ENCODE measurements at places on chromosomes 12 and 14.
A peak's percentile ranks its signal among the peaks of the same experiment; 100 is the strongest.

GRCh38 chr12:43912859-43913258 is 77.0 kb downstream of the TMEM117 start:
- DNase-seq: no peak

DNA sequence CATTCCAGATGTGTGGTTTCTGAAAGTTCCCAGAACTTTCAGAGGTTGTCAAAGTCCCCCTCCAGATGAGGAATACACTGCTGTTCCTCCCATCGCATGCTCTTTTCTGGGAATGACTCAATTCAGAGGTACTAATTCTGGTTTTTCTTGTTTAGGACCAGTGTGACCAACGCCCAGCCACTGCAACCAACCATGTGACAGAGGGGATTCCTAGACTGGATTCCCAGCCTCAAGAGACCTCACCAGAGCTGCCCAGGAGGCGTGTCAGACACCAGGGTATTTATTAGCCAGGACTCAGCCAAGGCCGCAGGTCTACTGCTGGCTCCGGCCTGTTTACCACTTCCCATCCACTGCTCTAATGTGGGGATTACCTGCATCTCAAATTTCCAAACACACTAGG is 24.2 kb downstream of the TRAFD1 start:
- DNase-seq: no peak

DNA sequence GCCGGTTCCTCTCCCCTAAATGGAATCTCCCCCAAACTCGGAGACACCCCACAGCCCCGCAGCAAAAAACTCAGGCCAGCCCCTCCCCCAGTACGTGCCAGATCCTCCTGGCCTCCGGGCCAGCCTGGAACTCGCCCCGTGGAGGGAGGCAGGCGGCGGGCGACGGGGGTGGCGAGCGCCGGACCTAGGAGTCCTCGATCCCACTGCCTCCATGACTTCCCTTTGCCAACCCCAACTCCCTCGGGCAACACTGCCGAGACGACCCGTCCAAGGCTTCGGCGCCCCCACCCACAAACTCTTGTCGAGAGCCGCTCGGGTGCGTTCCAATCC is 400 bp downstream of the ADCY6 start:
- DNase-seq: no peak

DNA sequence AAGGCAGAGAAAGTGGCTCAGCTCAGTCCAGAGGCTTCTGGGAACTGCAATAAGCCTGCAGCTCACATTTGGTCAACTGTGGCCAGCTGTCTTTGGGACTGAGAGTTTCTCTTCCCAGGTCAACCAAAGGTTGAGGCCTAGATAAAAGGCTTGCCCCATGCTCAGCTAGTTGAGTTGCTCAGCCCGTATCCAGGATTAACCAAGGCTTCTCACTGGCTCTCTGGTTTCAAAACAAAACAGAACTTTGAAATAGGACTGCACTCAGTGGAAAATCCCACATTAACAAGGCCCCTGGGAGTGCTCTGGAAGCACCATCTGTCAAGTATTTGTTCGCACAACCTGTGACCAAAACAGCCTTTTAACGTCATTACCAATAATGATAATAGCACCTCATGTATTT is 40.3 kb upstream of the NUAK1 start:
- DNase-seq: no peak

- DNase-seq: no peak
These were observed 184.2 kb downstream of the KLHL28 start for GRCh38 chr14:44777584-44777983.

GRCh38 chr14:59406454-59407245 is 58.5 kb downstream of the GPR135 start:
- no peak for DNase-seq

- no peak for DNase-seq
These were observed 1.5 kb upstream of the BDKRB2 start for GRCh38 chr14:96203116-96203515.

- peak; percentile 31 for DNase-seq
These were observed 22.4 kb downstream of the BRI3BP start for GRCh38 chr12:125015680-125016310.

GRCh38 chr12:54068418-54069070 is 14.9 kb downstream of the HOXC4 start:
- no peak for DNase-seq

- DNase-seq: peak; percentile 26
These were observed 46.9 kb upstream of the NOS1 start for GRCh38 chr12:117408161-117408791.

GRCh38 chr12:42332301-42333285 is 6.6 kb downstream of the PPHLN1 start:
- no peak for DNase-seq

- no peak for DNase-seq
These were observed 22.7 kb downstream of the YY1 start for GRCh38 chr14:100261621-100262020.

GRCh38 chr12:109612975-109613502 is 39.4 kb downstream of the MVK start:
- no peak for DNase-seq

GRCh38 chr12:33437598-33437997 is 2.0 kb downstream of the SYT10 start:
- DNase-seq: no peak

- DNase-seq: no peak
These were observed 32.0 kb downstream of the TC2N start for GRCh38 chr14:91835197-91835919.

- DNase-seq: no peak
These were observed 630.9 kb downstream of the DIO2 start for GRCh38 chr14:79580414-79580813.

DNA sequence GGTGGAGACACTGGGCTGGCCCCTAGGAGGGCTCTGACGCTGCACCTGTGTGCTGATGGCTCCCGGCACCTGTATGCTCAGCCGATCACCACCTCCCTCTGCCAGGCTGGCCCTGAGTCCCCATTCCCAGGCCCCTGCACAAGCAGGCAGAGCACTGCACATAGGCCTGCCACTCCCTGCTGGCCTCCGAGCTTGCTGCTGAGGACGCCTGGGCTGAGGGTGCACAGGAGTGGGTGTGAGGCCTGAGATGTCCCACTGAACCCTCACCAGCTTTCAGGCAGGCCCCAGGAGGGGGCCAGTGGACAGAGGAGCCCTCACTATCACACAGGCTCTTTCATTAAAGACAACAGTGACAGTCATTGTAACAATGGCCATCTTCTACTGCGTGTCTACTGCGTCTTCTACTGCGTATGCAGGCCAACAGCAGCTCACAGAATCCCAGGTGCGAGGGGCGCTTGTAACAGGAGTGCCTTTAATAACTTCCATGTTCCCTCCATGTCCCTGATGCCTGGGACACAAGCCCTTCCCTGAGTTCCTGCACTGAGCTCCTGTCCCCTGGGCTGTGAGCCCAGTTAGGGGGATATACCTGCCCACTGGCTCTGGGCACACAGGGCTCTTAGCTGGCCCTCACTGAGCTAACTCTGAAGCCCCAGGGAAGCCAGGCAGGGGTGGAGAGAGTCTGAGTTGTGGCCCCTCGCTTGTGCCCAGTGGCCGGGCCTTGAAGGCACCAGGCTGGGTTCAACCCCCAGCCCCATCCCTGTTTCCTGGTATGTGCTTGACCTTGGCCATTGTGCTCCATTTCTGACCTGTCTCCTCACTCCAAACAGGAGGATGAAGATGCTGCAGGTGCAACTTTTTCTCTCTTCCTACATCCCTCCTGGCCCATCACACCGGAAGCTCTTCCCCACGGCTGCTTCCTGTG is 71.3 kb downstream of the PRIMA1 start:
- no peak for DNase-seq

- DNase-seq: no peak
These were observed 293.1 kb upstream of the FKBP4 start for GRCh38 chr12:2501464-2502191.

DNA sequence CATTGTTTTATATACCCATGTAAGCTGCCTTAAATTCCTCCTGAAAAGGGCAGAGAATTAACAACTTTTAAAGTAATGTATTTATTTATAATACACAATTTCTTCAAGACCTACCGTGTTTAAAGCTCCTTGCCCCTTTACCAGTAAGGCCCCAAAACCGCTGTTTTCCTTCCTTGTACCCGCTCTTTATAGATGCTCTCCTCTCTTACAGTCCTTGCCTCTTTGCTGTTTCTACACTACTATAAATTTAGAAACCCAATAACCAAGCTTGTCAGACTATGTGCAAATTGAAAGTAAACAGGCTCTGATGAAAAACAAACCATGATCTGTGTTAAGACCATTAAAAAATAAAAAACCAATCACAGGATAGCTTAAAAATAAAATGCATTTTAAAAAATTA is 3.9 kb downstream of the MPHOSPH9 start:
- DNase-seq: no peak

GRCh38 chr12:109377139-109377685 is 29.5 kb downstream of the MYO1H start:
- DNase-seq: no peak

DNA sequence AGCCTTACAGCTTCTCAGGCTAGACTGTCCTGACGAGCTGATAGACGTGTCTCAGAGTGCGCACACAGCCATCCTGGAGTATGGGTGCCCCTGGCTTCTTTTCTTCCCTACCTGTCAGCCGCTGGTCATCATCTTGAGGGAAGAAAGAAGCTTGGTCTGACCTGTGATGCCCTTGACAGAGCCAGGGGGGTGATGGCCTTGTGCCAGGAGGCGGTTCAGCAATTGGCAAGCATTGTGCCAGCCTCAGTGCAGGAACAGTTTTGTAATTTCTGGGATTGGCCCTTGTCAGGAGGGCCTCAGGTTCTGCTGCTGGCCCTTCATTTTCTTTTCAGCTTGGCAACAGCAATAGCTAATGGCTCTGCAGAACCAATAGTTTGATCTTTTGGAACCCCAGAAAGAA is 80.1 kb downstream of the ADCK1 start:
- no peak for DNase-seq

- no peak for DNase-seq
These were observed 108.7 kb downstream of the BCAT1 start for GRCh38 chr12:24840046-24840800.

GRCh38 chr14:104253901-104254353 is 115.5 kb downstream of the KIF26A start:
- no peak for DNase-seq

DNA sequence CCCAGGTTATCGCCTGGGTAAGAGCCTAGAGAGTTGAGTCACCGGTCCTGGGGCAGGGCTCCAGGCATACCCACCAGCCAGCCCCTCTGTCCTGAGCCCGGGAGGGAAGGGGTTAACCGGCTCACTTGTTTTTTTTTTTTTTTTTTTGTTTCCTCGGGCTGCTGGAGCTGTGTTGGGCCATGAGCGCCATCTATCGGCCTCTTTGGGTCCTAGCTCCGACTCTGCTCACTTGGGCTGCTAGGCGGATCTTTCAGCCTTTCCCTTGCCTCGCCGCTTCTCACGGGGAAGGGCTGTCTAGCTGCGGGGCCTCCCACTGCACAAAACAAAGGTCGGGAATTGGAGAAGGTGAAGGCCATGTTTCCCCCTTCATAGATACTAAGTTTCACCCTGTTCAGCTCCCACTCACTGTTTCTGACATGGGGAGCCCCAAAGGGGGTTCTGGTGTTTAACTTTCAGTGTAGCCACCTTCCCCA is 2.8 kb upstream of the SMUG1 start:
- peak; percentile 63 for DNase-seq

DNA sequence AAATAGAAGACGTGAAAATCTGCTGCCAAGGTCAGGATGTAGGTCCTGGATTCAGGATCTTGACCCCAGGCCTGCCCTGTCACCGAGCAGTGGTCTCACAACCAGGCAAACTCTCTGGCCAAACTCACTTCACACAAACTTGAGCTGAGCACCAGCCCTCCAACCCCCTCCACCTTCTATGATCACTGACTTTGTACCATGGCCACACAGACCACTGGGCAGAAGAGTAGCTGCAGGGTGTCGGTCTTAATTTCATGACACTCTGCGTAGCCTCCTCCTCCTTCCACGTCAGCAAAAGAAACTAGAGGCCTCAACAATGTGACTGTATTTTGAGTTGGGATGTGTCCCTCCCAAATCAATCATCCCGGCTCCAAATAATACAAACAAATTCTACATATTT is 7.2 kb upstream of the TBX3 start:
- DNase-seq: no peak

GRCh38 chr12:122999986-123000420 is 19.5 kb downstream of the ARL6IP4 start:
- no peak for DNase-seq

GRCh38 chr12:49720214-49720613 is 13.0 kb upstream of the FMNL3 start:
- DNase-seq: no peak

- DNase-seq: no peak
These were observed 1.6 kb downstream of the OAS3 start for GRCh38 chr12:112939761-112940381.

GRCh38 chr12:111233786-111234185 is 135.1 kb downstream of the PHETA1 start:
- no peak for DNase-seq

- DNase-seq: no peak
These were observed 102.1 kb upstream of the FSCB start for GRCh38 chr14:44609201-44609600.

- no peak for DNase-seq
These were observed 5.7 kb downstream of the PTHLH start for GRCh38 chr12:27966870-27967269.

DNA sequence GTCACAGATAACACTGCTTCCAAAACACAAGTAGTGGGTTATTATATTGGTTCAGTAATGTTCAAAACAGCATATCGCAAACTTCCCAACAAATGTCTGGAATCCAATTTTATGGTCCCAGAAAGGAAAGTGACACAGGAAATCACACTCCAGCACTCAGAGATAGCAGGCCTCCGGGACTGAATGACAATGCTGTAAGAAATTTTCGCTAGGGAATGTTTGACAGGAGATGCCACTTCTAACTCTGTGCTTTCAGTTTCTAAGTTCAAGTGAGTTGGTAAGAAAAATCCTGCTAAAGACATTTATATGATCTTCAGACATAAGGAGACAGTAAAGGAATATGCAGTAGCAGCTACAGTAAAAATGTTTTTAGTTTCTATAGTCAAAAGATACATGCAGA is 93.2 kb downstream of the SLC2A13 start:
- DNase-seq: no peak

- DNase-seq: no peak
These were observed 3.6 kb downstream of the L2HGDH start for GRCh38 chr14:50308363-50308915.

GRCh38 chr14:63857466-63858030 is 4.7 kb downstream of the SYNE2 start:
- DNase-seq: no peak

DNA sequence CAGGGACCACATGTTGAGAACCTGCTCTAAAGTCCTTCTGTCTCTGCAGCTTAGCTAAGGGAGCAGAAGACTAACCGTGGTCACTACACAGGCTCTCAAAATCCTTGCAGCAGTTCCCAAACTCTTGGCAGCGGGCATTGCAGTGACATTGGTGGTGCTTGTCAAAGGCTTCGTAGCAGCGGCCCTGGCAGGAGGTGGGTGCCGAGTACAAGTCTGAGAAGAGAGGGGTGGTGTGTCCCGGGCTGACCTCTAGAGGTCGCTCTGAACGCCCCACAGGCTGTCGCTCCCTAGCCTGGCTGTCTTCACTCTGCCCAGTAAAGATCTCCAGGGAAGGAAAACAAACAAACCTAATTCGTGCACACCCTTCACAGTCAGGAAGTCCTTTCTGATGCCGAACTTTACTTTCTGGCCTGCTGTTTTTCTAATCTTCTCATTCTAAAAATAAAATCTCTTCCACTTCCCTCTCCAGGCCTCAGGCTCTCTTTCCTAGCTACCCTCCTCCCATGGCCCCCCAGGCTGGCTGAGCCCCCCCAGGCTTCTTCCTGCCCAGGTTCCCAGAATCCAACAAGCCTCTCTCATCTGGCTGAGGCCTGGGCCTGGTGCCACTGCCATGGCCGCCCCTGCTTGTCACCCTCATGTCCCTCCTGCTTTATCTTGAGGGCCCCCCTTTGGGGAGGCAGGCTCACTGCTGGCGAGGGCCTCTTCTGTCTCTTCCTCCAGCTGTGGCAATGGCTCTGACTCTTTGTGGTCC is 7.7 kb downstream of the ENDOU start:
- DNase-seq: peak; percentile 71

GRCh38 chr12:97564236-97564635 is 101.6 kb downstream of the RMST start:
- no peak for DNase-seq

Measured in amygdala (tissue), 56 donors.